Vagina (tissue), 2 donors: ENCODE measurements at places on chromosomes 4 and X. TPM values are rescaled to one million over a fixed set of nuclear protein-coding genes. Genes with fewer than 3 reads are reported as not detected.

Gene SNX25
- total RNA-seq = 13.0 TPM

Gene MAGEE2
- not detected for total RNA-seq

Gene DKK2
- 0.49 TPM for total RNA-seq

Gene DMRTC1
- 2.2 TPM for total RNA-seq

Gene NOX1
- total RNA-seq = not detected

Gene ZCCHC4
- 14.2 TPM for total RNA-seq

Gene GYG2
- 15.7 TPM for total RNA-seq

Gene NDNF
- 4.9 TPM for total RNA-seq

Gene TMPRSS11B
- total RNA-seq = 40.8 TPM

Gene F8
- total RNA-seq = 5.4 TPM

Gene CT45A2
- not detected for total RNA-seq

Gene RHOXF2
- not detected for total RNA-seq

Gene SLC38A5
- total RNA-seq = 15.5 TPM
